ENCODE measurements at places on chromosomes 5 and 9.

GRCh38 chr5:106521701-106522100 is 1149.0 kb downstream of the EFNA5 start:
- DNase-seq, result no peak

GRCh38 chr5:103409013-103409670 is 150.6 kb downstream of the MACIR start:
- no peak for DNase-seq

DNA sequence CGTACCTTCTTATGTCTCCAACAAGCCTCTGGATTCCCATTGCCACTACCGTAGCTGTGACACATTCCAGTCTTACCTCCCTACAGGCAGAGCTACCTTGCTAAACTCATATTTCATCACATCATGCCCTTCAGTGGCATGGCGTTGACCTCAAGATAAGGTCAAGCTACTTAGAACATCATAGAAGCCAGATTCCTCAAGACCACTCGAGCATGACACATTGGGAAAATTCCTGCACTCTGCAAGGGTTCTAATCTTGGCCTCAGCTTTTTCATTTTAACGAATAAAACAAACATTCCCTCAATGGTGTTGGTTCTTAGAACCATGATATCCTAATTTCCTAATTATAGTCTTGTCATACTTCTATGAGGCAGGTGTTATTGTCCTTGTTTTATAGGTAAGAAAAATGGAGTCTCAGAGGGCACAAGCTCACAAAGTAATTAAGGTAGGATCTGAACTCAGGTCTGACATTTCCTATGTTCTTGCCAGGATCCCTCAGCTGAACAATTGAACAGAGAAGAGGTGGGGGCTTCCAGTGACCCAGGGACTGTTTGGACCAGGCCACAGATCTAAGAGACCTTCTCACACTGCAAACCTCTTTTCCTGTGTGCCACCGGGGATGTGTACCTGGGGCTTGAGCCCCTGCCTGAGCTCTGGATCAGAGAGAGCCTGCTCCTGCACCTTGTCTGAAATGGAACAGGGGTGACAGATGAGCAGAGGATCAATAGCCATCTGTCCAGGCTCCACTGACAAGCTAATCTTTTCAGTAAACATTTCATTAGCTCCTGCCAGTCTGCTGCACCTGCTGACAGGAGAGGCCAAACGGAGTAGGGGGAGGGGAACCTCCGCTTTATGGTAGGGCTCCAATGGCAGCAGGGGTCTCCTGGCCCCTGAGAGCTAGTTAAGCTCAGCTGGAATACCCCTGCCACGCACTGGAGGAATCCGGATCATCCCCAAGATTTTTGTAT is 49.3 kb downstream of the ALG2 start:
- DNase-seq, result no peak

DNA sequence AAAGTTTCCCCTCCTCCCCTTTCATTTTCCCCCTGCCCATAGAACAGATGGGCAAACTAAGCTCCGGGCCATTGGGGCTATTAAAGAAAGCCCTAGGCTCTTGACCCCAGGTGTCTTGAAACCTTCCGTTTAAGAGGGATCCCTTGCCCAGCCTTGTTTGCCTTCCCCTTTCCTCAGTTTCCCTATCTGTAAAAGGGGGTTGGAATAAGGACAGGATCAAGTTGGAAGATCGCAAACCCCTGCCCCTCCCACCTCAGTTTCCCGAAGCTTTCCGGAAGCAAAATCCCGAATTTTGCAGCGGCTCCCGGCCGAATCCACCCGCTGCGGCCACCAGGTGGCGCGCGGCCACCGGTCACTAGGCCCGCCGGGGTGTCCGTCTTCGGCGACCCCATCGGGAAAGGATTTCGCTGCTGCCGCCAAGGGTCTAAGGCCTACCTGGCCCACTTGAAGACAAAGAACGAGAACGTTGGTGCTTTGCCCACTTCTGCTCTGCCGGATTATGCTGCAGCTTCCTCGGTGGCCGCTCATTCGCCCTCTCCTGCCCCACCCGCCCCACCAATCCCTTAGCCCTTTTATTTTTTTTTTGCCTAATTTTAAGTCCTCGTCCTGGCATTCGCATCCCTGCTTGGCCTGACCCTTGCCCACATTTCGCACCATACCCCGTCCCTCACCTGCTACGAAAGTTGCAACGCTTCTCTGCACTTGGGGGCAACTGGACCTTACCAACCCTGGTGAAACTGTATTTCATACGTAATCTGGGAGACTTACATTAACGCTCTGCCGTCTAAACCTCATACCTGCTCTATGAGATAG is 962 bp upstream of the NR6A1 start:
- peak; percentile 90 for DNase-seq

GRCh38 chr5:13357929-13358328 is 586.6 kb downstream of the DNAH5 start:
- DNase-seq, result no peak

Measured in ecto neural progenitor cell (in vitro differentiated cells).